Stimulated activated CD4-positive, alpha-beta T cell treated with anti-CD3 and anti-CD28 coated beads, Interleukin-1b, Interleukin-23, amount 100 ng/mL, for 4 hours (primary cell): ENCODE measurements at places on chromosomes 3 and 15.

DNA sequence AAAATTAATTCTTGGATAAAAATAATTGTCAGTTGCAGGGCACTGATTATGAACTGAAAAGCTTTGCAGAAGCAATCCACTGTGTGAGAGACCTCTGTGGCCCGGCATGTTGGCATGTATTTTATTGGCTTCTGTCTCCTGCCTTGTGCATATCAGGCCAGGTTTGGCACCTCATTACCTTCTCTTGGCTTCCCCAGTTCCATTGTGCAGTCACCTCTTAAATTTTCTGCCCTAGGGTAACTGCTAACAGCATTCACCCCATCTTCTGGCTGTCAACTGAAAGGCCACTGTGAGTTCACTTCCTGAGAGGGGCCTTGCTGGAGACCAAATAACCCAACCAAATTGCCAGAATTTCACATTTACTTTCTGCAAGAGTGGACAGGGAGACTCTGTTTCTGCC lies 92.7 kb upstream of the RARB start:
- DNase-seq: no peak

DNA sequence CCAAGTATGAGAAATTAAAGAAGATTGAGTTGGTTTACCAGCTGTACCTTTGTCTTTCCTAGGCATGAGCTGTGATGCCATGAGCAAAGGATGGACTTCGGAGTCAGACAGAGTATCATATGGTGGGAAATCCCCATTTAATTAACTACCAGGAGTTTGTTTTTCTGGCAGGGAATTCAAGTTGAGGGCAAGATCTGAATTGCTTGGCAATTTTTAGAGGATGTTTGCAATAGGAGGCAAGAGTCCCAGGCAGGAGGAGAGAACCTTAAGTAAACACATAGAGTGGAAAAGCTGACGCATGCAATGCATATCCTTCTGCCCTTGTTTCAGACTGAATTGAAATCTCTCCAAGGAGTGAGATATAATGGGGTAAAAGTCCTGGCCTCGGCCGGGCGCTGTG lies 569.7 kb upstream of the MDFIC2 start:
- no peak for DNase-seq

- no peak for DNase-seq
Observed at GRCh38 chr15:43229977-43230376, 9.2 kb upstream of the EPB42 start.

- DNase-seq: peak; percentile 22
Observed at GRCh38 chr15:60798821-60799220, 319.9 kb upstream of the ICE2 start.

- DNase-seq: no peak
Observed at GRCh38 chr3:137771401-137772213, 7.5 kb downstream of the SOX14 start.

GRCh38 chr15:38414357-38414756 lies 39.6 kb upstream of the FAM98B start:
- DNase-seq: no peak

DNA sequence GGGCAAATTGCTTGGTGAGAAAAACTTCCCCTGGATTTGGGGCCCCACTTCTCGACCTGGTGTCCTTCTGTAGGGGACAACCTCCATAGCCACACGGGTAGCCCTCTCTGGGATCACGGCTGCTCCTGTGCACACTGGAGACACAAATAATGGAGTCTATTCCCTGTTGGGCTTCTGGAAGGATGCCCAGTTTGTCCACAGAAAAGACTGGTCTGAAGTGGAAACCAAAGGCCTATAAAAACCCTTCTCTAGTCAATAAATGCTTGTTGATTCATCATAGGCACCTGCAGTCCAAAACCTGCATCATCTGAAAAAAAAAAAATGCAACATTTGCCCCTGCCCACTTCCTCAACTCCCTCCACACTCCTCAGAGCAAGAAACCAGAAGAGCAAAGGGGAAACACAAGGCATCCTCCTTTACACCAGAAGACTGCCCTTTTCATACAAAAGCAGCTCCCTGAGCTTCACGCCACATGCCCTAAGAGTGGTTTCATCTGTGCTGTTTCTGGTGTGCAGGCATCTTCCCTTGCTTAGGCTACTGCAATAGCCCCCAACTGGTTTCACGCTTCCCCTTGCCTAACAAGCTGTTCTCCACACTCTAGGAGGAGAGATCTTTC lies 36.3 kb downstream of the SRGAP3 start:
- no peak for DNase-seq

- DNase-seq: no peak
Observed at GRCh38 chr3:72043204-72044133, 258.5 kb upstream of the PROK2 start.
